ENCODE measurements at places on chromosomes 12 and 14.

DNA sequence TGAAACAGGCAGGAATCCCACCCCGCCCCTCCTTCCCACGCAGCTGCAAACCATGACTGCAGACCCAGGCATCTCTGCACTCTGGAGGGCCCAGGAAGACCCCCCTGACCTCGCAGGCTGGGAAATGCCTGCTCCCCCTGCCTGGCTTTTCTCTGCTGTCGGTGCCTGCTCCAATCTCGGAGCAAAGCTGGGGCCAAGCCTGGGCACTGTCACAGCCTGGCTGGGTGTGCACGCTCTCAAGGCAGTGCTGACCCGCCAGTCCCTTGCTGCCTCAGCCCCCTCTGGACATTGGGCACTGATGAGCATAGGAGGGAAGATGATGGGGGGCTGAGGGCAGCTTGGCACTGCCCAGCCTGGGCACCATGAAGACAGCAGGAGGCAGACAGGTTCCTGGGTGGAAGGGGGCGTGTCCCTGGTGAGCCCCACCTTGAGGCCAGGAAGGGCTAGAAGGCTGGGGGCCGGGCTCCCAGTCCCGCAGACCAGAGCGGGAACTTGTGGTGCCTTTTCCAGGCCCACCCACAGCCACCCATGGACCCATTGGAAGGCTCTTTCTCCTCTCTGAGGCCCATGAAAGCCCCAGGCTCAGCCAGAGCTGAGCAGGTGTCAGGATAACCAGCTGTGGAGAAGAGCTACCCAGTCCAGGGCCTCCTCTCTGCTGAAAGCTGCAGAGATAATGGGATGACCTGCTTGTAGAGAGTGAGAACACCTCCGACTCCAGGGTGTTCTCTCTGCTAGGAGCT lies 10.7 kb upstream of the ZNF605 start:
- DNase-seq, result no peak

DNA sequence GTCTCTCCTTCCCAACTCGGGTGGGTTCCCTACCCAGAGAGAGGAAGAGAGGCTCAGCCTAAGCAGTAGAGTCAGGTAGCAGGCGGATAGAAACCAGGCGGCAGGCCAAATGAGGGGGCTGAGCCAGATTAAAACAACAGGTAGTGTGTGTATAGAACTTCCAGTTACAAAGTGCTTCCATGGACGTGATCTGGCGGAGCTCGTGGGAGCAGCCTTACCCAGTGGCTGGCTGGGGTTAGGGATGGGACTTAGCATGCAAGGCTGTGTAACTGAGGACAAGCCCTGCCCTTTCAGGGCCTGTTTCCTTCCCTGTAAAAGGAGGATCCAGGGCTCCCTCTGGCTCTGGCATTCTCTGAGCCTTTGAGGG lies 8.3 kb downstream of the KRT80 start:
- no peak for DNase-seq

GRCh38 chr14:51614707-51615106 lies 37.0 kb upstream of the FRMD6 start:
- DNase-seq, result no peak

DNA sequence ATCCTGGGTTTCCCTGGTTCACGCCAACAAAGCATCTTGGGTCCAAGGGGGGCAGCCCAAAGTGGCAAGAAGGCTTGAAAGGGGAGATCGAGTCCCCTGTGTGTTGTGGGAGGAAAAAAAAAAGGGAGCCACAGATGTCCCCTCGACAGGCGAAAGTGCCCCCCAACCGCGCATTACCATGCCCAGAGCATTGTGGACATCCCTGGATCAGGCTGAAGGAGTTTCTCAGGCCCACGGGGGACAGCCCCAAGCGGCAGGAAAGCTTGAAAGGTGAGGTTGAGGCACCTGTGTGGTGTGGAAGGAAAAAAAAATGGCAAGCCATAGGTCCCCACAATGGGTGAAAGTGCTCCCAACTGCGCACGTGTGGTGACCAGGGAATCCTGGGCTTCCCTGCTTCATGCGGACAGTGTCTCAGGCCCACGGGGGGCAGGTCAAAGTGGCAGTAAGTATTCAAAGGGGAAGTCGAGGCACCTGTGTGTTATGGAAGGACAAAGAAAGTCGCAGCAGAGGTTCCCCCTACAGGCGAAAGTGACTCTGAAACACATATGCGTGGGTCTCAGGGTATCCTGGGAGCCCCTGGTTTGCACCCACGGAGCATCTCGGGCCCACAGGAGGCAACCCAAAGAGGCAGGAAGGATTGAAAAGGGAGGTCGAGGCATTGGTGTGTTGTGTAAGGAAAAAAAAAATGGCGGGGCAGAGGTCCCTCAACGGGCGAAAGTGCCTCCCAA lies 580.1 kb downstream of the ALG10 start:
- no peak for DNase-seq

DNA sequence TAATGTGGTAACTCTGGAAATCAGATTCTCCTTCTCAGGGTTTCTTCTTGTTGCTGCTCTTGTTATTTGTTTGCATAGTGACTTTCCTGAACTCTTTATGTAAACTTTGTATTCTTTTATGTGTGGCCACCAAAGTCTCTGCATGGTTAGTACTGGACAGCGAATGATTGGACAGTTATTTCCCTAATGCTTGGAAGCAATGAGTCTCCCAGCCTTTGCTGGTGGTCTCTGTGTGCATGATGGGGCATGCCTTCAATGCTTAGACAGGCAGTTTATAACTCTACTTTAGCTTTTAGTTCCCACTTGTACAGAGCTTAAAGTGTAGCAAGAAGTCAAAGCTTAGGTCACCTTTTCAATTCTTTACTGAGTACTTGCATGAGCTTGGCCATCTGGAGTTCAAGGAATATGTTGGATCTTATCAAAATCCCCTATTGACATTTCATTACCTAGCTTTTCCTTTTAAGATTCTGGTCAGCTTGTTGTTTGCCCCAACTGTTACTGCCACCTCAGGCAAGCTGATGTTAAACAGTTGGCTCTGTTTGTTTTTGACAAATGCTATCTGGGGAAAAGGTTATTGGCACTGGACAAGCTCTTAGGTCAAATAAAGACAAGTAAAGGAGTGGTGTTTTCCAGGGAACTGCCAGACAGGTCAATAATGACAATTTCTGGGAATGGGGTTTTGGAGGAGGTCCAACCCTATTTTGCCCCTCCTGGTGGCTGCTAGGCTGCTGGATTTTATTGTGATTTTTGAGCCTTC lies 12.3 kb downstream of the CCDC91 start:
- no peak for DNase-seq

DNA sequence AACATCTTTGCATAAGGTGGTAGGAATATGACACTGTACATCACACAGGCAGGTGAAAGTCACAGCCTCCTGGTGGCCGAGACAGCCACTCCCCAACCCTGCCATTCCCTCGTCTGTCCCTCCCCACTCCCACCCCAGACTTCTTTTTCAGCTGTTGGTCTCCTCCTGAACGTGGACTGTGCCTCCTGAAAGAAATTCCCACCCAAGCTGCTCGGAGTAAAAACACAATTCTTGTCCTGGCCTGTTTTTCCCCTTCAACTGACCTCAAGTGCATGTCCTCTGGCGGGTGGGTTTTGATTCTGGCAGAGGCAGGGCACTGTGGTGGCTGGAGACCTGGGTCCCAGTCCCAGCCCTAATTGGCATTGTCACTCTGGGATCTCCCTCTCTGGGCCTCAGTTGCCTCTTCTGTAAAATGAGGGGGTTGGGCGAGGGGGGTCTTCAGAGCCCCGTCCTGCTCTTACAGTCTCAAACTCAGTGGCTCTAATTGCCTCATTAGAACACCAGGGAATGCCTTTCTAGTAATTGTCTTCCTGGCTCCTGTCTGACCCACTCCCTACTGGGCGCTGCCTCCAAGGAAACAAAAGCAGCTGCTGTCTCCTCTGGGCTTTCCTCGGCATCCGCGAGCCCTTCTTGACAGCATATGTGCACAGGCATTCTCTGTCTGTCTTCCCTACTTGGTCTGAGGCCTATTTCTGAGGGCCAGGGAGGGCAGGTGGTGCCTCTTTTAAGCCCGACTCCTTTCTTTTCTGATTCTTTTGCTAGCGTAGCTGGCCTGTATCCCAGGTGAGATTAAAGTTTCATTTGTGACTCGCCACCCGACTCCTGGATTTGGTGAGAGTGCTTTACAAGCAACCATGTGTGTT lies 186.6 kb upstream of the RMST start:
- DNase-seq, result no peak

- DNase-seq, result no peak
Measured at GRCh38 chr12:113284751-113285150, 50.2 kb downstream of the SLC8B1 start.

DNA sequence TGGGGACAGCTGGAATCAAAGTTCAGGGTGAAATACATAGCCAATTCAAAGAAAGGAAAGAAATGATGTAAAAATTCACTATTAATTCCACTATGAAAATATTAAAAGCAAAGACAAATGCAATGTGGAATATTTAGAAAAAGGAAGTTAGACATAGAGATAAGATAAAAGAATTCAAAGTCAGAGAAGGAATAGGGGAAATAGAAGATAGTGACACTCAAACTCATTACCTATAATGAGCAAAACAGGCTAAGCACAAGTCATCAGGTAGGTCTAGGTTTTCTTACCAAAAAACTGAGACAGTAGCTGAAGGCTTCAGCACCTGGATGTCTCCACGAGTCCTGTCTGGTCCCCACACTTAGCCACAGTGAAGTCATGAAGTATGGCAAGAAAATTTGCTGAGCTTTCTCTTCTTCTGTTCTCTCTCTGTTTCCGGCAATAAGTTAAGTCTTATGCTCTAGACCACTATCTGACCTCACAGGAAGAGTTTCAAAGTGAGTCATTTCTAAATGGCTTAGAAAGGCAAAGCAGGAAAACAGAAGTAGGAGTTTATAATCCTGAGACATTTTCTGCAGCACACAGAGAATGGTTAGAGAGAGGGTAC lies at the start of gene C3AR1:
TSS of gene C3AR1 (minus strand) at position 369 of the 604 bp plus-strand sequence. CDS start 6,174 bp downstream, outside the sequence.
- DNase-seq, result peak; percentile 49

DNA sequence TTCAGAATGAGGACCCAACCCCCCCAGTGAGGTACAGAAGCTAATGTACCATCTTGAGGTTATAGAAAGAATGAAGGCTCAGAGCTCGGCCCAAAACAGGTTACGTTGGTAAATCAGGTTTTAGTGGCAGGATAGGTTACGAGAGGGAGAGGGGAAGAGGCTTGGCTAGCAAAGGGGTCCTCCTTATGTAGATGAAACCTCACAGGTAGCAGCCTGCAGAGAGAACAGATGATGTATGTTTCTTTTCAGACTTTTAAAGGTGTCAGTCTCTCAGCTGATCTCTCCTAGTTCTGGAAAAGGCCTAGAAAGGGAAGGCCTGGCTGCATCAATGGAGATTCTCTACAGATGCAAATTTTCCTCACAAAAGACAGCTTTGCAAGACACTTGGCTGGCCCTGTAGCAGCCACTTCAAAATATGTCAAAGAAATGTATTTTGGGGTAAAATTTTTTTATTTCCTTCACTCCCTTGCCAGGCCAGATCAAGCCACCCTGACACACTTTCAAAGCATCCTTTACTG lies 71.7 kb upstream of the CPSF6 start:
- DNase-seq, result no peak

DNA sequence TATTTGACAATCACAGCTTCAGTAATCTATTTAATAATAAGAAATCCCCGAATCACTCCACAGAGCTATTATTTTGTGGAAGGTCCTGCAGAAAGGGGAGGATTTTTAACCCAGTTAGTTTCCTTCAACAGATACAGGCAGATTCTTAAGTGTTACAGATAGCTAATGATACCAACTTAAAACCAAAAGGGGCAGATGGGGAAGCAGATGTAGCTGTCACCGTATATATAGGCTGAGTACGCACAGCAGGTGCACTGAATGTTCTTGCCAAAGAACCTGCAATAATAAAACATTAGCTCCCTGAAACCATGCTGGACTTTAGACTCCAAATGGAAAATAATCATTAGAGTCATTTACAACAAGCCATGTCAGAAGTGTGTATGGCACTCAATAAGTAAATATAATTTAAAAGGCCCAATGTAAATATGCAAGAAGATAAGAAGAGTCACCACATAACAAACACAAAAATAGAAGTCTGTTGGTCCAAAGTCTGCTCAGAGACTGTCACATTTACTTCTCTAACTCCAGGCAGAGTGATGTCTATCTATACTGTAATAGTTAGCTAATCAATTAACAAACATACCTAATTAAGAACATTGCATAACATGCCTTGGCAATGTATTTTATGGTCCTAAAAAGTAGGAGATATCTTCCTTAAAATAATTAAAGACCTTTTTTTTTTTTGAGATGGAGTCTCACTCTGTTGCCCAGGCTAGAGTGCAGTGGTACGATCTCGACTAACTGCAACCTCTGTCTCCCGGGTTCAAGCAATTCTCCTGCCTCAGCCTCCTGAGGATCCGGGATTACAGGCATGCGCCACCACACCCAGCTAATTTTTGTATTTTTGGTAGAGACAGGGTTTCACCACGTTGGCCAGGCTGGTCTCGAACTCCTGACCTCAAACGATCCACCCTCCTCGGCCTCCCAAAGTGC lies 78.8 kb downstream of the SEC23A start:
- no peak for DNase-seq

- no peak for DNase-seq
Measured at GRCh38 chr14:30431552-30431951, 127.4 kb upstream of the G2E3 start.

DNA sequence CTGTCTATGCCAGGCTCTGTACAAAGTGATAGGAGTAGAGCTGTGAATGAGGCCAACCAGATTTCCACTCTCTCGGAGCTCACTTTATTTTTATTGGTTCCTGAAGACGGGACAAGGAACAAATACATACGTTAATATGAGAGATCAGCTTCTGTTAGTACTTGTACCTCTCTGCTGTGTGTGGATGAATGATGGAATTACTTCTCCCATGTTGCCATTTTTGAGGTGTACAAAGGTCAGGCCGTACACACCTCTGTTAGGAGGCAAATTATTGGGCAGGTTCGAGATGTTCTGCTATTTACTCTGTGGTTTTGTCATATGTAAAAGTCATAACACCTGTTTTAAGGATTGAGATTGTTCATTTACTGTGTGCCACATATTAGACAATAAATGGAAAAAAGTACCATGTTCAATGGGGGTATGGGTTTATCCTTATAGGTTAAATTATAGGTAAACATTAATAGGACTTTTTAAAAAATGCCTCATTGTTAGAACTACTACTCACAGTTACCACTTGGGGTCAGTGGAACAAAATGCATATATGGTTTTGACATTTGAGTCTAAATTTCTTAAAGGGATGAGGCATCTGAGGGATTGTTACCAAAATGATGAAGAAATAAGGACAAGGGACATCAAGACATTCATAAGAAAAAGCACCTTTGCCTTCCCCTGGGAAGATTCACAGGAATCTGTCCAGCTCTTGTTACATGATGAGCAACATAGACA lies 26.9 kb downstream of the WBP11 start:
- DNase-seq, result no peak

DNA sequence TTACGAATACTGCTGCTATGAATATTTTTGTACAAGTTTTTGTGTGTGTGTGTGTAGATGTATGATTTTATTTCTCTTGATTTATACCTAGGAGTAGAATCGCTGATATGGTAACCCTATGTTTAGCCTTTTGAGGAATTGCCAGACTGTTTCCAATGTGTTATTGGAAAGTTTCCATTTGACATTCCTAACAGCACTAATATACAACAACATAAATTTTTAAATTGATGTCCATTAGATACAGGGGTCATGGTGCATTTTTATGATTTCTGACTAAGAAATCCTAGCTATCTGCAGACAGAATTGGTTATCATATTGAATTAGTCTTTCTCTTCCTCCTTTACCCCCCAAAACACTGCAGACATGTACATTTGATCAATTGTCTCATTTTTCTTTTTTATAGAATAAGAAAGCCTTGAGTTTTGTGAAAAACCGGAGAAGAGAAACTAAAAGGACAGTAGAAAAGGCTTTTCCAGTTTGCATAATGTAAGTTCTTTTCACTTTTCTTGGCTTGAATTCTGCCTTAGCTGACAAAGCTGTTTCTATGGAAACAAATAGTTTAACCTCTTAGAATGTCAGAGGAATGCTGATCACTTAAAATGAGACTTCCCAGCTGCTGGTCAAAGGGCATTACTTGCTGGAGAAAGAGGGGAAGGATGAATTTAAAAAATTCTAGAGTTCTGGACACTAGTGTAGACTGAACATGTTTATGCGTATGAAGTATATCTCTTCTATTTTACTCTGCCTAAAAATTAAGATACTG lies 28.2 kb downstream of the PALS1 start:
- no peak for DNase-seq

All from activated CD4-positive, alpha-beta T cell treated with anti-CD3 and anti-CD28 coated beads for 4 hours (primary cell).